Fibroblast of skin of left biceps (primary cell): ENCODE measurements at places on chromosomes 3 and 15.

DNA sequence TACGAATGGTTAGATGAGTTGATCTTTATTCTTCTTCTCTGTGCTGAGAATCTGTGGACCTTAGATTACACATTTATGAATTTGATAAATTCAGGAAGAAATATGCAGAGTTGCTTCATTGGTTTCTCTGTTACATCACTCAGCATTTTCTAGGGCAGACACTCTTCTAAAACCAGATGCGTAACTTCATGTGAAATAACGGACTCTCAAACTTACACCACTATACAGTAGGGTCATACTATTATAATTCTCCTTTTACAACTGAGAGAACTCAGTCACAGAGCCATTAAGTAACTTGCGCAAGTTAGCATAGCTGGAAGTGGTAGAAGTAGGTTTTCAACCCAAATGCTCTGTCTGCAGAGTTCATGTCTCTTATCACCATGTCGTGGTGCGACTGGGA is 5.7 kb downstream of the TMEM207 start:
- DNase-seq: no peak

GRCh38 chr15:48333540-48333939 is 2.3 kb downstream of the DUT start:
- DNase-seq: no peak

DNA sequence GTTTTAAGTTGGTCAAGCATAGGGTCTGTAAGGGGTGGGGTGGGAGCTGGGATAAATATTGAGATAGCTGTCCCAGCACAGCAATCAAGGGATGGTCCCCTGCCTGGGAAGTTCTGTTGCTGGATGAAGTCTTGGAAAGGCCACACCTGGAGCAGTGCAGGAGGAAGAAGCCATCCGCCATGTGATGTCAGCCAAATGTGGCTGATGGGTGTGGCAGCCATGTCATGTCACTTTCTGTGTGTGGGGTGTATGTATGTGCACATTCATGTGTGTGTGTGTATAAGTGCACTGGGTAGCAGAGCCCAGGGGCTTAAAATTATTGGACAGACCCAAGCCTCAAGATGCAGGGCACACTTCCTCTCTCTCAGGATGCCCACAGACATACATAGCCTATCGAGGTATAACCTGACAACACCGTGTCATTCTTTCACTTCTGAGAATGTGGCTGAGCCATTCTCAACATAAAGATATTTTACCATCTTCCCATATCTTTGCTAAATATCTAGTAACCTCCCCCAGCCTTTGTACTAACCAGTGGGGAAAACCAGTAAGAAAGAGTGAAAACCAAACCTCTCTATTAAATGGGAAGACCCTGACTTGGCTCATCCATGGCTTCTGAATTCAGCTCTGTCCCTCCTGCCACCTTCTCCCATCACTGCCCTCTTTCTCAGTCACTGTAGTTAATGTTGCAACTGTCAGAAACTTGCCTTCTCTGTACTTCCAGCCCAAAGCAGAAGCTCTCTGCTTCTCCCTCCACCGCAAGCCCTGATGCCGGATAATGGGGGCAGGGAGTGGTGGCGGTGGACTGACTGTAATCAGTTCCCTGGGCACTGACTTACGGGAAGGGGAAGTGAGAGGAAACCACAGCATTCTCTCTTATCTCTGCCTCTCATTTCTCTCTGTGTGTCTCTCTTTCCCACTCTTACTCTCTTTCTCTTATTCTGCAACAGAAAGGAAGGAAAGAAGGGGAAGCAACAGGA is 11.2 kb downstream of the TNFSF10 start:
- no peak for DNase-seq

DNA sequence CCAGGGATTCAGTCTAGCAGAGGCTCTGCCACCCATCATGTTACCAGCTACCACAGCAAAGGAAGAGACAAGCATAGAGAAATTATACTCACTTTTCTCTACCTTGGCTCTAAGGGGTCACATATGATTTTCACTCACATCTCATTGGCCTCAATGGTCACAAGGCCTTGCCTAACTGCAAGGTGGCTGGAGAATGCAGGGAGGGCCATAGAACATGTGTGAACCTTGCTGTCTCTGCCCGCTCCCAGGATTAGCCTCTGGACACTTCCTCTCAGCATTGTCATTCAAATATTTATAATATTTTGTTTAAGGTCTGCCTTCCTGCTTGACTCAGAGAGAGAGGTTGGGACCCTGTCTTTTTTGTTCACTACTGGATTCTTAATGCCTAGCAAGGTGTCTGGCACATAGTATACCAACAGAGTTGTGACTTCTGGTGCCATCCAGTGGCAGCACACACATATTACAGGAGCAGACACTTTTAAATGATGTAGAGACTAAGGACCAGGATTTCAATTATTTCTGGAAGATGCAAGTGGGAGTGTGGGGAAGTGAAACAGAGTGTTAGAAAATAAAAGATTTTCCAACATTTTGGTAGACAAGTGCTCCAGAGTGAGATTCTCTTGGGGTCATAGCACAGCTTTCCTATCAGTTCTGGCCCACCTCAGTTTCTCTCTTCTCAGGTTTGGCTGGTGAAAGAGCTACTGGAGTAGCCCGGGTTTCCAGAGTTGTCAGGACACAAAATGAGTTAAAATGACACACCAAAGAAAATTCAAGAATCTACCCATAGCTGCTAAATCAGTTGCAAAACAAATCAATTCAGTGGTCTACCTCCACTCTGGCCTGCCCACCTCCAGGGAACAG is 119.0 kb upstream of the RASGRP1 start:
- DNase-seq: no peak

GRCh38 chr15:61315471-61315870 is 86.4 kb upstream of the RORA start:
- DNase-seq: no peak

- DNase-seq: no peak
Measured at GRCh38 chr3:98454929-98455328, 8.1 kb upstream of the OR5K1 start.

DNA sequence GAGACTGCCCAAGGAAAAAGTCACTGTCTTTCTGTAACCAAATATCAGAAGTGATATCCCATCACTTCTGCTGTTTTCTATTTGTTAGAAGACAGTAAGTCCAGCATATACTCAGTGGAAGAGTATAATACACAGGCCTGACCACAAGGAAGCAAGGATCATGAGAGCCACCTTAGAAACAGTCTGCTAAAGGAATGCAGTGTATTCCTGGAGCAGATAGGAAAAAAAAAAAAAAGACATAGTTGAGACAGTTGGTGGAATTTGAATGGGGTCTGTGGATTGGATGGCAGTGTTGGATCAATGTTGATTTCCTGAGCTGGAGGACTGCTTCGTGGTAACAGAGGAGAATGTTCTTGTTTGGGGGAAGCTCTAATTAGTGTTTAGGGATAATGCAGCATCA is 26.5 kb upstream of the FBXL2 start:
- no peak for DNase-seq

DNA sequence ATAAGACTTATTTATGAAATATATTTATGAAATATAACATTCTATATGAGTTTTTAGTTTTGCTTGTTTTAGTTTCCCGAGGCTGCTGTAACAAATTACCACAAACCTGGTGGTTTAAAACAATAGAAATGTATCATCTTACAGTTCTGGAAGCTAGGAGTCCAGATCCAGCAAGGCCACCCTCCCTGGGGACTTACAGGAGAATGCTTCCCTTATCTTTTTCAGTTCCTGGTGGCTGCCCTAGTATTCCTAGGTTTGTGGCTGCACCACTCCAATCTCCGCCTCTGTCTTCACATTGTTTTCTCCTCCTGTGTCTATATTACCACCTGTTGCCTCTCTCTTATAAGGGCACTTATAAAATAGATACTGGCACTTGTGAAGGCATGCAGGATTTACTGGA is 877.8 kb downstream of the TUSC7 start:
- DNase-seq: no peak

GRCh38 chr15:90839187-90840071 is 29.0 kb upstream of the FURIN start:
- no peak for DNase-seq

DNA sequence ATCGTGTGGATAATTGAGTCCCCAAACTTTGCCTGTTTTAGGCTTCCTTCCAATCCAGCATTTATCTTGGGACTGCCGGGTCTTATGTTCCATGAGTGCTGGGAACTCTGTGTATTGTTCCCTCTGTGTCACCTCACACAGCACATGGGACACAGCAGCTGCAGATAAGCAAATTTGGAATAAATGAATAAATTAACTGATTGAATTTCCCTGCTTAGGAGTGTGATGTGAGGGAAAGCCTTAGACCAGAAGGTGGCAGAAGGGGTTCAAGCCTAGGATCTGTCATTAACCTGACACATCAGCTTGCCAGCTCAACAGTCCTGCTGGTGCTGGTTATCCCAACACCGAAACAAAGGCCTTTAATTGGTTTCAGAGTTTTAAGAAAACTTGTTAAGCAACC is 114.3 kb downstream of the OXSM start:
- no peak for DNase-seq

DNA sequence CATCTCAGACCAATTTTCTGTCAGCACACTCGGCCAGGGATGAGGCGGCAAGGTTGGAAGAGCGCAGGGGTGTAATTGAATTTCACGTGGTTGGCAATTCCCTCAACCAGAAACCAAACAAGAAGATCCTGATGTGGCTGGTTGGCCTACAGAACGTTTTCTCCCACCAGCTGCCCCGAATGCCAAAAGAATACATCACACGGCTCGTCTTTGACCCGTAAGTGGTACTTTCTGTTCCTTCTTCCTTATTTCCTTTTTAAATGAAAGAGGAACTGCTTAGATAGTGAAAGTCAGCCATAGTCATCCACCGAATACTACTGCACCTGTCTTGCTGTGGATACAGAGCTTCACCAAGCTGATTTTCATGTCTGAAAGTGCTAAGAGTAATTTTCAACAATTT is 60.1 kb downstream of the SGO1 start:
- no peak for DNase-seq

DNA sequence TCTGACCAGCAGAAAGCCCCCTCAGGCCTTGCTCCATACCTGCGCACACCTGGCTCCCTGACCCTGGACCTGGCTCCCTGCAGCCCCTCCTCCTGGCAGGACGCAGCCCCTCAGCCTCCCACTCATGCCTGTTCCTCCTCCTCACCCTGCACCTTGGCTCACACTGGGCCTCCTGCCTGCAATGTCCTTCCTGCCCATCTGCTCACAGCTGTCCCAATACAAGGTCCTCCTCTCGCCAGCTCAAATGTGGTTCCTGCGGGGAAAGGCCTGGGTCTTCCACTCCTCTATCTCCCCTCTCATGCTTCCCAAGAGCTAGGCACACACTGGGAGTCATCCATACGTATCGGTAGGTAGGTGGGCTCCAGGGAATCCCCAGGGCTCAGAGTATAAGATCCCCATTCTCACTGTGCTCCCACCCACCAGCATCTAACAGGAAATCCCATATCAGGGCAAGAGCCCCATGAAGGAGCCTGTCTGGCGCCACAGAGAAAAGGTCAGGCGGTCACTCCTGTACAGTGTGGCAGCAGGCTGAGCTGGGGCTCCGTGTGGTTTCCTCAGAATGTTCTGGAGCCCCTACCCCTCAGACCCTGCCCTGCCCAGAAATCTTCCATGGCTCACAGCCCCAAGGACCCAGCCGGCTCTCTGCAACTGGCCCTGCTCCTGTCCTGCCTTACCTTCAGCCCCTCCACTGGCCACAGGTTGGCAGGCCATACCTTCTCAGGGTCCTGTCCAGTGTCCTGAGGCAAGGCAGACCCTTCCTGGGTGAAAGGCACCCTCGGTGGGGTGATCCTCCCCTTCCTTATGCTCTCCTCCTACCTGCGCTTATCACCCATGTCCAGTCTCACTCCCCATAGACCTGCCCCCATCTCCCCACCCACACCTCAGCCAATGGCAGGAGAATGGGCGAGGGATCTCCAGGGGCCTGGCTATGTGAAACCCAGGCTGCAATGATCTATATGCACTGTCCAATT is 10.9 kb downstream of the PLCD1 start:
- no peak for DNase-seq

DNA sequence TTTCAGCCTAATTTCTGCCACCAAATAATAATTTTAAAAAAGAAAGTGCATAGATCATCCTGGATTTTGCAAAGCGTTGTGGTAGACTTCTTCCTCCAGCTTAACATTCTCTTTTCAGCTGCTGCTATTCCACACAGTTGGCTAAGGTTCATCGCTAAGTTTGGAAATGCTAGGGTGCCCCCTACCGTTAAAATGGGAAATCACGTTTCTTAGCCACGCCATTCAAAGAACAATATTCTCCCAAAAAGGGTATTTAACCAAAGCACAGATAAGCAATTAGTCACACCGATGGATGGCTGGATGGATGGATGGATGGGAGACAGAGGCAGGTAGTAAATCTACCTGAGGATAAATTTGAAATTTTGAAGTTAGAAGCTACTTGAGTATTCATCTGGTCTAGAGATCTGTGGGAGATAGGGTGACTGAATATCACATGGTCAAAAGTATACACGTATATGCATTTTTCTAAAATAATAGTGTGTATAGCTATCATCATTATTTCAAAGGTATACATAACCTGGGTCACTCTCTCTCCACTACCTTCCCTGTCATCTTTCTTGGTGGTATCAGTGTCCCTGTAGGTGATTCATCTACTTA is 67.2 kb downstream of the EFHB start:
- DNase-seq: no peak

- peak; percentile 96 for DNase-seq
Measured at GRCh38 chr15:58361273-58361759, 70.5 kb upstream of the LIPC start.

GRCh38 chr15:32871883-32872282 is 154.1 kb downstream of the GREM1 start:
- DNase-seq: no peak

GRCh38 chr3:72080095-72080494 is 295.1 kb upstream of the PROK2 start:
- DNase-seq: no peak

- peak; percentile 2 for DNase-seq
Measured at GRCh38 chr3:98655666-98656065, 62.3 kb upstream of the CPOX start.
